ENCODE measurements at places on chromosomes 5 and 9.

DNA sequence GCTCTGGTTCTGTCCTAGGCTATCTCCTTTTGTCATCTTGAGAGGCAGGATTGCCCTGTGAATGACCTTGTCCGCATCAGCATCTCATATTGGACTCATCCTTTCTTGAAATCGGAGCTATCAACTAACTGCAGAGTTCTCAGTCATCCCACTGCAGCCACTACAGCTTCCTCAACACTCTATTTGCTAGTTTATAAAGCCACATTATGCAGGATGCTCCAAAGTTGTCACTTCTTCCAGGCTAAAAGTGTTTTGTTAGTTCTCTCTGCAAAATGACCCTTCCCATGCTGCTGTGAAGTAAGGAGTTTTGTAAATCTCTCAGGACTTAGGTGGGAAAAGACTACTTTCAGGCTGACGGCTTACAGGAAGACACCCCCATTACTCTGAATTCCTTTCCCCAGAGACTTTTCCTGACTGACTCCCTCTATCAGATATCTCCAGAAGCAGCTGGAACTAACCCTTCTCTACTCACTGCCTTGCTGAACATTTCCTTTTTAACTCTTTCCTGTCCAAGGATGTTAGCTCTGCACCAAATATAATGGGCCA lies 257.6 kb downstream of the NFIB start:
- DNase-seq, result no peak

- no peak for DNase-seq
These were observed 51.9 kb downstream of the NEURL1B start for GRCh38 chr5:172692981-172693380.

DNA sequence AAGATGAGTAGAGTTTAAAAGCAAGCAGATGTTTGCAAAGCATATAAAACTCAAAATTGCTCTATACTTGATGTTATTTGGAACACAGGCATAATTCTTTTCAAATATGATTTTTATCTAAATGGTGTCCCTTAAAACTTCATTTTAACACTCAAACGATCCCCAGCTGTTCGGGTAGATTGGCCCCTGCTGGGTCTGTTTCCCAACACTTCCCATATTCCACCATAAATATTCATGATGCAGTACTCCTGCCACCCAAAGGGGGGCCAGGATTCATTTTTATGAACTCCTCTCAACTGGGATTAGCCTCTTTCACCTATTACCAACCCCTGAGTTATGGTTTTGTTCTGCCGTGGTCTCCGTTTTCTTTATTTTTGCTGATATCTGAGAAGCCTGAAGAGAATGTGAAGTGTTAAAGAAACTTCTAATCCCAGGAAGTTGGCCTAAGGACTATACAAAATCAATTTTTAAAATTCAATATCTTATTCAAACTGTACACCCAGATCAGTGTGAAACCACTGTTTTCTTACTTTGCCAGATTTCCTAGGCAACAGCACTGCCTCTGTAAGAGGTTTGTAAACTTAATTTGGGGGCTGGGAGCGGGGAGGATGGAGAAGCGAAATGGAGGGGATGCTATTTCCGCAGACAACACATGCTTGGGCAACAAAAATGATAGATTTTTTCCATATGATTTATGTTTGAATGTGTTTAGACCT lies 384.1 kb downstream of the DMRT2 start:
- DNase-seq, result no peak

DNA sequence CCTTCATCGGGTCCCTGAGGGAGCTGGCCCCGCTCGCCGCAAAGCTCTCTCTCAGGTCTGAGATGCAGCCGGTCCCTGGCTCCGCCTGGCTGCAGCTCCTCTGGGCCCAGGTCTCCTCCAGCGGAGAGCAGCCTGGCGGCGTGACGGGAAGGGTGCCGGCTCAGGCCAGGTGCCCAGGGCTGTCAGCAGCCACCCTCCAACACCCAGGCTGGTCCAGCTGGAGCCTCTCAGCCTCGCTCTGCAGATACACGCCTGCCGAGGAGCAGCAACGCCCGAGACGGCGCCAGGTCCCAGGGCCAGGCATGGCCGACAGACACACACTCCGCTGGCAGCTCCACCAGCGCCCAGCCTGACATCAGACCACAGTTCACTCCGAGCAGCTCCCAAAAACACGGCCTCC lies 25.6 kb downstream of the FAM163B start:
- DNase-seq, result no peak

- DNase-seq, result peak; percentile 70
These were observed 456 bp downstream of the KDM3B start for GRCh38 chr5:138352722-138353559.

DNA sequence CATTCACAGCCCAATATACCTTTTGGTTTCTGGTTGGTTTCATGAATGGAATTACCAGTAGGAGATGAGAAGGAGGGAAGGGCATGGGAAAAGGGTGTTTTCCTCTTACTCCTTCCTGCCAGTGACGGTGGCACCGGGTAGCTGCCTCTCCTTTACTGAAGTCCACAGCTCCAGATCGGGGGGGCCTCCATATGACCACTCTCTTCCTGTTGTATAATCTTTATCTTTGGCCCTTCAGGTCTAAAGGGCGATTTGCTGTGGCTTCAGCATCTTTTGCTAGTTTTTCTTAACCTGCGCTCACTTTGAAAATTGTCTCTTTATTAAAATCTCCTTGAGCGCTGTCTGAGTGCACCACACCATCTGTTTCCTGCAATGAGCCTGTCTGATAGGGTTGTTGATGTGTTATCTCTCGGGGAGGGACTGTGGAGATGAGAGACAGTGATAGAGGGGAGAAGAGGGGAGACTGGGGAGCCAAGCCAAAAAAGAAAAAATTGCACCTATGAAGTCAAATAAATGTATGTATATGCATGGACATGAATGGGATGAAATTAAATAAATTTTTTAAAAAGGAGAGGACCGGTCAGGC lies 449.3 kb upstream of the KLF4 start:
- DNase-seq, result no peak

DNA sequence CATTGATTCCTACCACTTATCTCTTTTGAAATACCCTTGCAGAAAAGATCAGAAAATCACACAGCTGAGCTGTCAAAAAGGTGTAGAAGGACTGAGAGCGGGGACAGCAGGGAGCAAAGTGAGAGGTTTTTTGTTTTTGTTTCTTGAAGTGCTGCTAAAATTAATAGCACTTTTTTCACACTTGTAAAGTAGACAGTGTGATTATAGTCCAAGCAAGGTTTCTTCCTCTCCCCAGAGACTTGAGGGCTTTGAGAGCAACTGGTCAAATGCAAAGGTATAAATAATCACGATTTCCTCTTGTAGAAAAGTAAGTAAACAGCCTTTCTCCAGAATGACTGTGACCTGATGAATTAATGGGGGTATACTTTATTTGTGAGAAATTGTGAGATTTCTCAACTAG lies 326.9 kb downstream of the ZNF608 start:
- DNase-seq, result no peak

- DNase-seq, result no peak
These were observed 255.1 kb downstream of the MCTP1 start for GRCh38 chr5:95029569-95030366.

GRCh38 chr5:79844571-79844970 lies 146.5 kb downstream of the MTX3 start:
- DNase-seq, result no peak

- DNase-seq, result no peak
These were observed 52.4 kb downstream of the FBXW11 start for GRCh38 chr5:171953860-171954701.

- DNase-seq, result no peak
These were observed 131.1 kb downstream of the ZCCHC7 start for GRCh38 chr9:37251452-37251851.

DNA sequence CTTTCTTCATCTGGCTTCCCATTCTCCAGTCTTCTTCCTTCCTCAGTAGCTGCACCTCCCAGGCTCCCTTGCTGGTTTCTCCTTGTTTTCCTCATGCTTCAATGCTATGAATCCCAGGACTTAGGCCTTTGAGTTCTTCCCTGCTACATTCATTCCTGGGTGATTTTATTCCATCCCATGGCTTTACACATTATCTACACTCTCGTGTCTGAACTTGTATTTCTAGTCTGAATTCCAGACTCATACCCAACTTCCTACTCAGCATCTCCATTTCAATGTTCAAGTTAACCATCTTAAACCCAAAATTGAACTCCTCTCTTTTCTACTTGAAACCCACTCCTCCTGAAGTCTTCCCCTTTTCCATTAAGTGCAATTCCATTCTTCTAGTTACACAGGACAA lies 20.0 kb downstream of the SLC24A2 start:
- no peak for DNase-seq

GRCh38 chr9:99606957-99607356 lies 214.7 kb upstream of the NR4A3 start:
- no peak for DNase-seq

DNA sequence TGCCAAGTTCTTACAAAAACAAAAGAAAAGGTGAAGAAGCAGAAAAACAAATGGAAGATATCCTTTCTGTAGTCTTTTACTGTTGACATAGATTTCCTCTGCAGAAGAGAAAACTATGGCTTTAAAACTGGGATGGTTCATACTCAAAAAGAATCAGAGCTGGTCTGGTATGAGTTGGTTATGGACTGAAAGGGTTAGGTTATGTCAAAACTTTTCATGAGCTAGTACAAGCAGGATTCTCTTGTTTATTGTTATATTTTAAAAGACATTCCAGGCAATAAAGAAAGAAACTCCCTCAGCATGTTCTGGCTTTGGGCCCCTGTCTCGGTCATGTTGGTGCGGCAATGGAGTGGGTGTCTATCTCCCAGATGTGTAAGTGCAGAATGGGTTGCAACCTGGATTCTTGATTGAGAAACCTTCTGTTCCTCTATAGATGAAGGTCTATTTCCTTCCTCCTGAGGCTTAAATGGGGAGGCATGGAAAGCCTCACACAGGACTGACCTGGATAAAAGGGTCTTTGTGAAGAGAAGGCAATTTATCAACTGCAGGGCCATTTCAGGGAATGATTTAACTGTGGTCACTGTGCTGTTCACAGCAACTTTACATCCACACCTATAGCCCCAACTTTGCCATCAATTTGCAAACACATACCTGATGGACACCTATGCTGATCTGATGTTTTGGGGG lies 209.6 kb upstream of the TNC start:
- DNase-seq, result no peak

- no peak for DNase-seq
These were observed at the start of gene OR1N1 for GRCh38 chr9:122527193-122527592. OR1N1 (minus strand) TSS chr9:122527293; CDS start chr9:122527293, 0 bp downstream.

- no peak for DNase-seq
These were observed 380.1 kb downstream of the IRX2 start for GRCh38 chr5:2371419-2371710.

- DNase-seq, result no peak
These were observed 209.3 kb downstream of the NR3C1 start for GRCh38 chr5:143194206-143194605.

DNA sequence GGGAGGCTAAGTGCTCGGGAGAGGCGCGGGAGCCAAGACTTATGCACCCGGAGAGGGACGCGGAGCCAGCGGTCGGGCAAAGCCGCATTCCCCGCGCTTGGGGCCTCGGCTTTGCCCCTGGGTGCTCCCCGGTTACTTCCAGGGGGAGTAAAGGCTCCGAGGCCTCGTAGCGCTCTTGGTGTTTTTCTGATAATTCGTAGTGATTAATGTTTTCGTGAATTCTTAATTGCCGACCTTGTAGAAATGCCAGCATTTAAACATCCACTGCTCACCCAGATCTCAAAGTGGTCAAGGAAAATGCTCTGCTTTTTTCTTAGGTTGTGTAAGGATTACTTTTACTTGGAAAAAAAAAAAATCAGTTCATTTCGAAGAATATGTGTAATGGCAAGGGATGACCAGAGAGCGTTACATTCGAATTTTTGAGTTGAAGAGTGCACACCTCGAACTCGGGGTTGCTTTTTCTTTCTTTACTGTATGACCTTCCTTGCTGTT lies 654 bp upstream of the TUT7 start:
- DNase-seq, result no peak

GRCh38 chr5:137273511-137273910 lies 225.6 kb downstream of the SPOCK1 start:
- no peak for DNase-seq

- DNase-seq, result no peak
These were observed 325.1 kb upstream of the PRR16 start for GRCh38 chr5:120139039-120139438.

GRCh38 chr5:179865491-179866240 lies 7.0 kb upstream of the MRNIP start:
- DNase-seq, result peak; percentile 12

- DNase-seq, result peak; percentile 33
These were observed 89.9 kb upstream of the TXNDC8 start for GRCh38 chr9:110427497-110428104.

DNA sequence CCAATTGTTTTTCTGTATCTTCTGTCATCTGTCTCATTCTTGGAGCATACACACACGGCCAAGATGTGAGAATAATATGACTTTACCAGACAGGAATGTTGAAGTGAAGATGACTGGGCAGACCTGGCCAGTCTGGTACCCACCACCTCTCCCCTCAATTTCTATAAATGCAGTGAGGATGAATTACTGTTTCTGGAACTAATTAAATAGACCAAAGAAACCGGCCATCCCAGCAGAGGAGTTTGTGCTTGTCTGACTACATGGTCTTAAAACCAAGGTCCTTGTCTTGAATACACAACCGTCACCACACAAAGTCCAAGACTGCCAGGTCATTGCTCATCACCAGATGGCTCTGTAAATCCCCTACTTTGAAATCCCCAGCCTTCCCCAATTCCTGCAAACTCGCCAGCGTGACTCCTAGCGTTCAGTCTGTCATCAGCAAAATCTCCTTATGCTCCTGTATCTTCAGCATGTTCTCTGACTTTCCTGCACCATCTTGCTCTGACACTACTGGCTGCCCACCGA lies 147.2 kb downstream of the PDE4D start:
- DNase-seq, result no peak

DNA sequence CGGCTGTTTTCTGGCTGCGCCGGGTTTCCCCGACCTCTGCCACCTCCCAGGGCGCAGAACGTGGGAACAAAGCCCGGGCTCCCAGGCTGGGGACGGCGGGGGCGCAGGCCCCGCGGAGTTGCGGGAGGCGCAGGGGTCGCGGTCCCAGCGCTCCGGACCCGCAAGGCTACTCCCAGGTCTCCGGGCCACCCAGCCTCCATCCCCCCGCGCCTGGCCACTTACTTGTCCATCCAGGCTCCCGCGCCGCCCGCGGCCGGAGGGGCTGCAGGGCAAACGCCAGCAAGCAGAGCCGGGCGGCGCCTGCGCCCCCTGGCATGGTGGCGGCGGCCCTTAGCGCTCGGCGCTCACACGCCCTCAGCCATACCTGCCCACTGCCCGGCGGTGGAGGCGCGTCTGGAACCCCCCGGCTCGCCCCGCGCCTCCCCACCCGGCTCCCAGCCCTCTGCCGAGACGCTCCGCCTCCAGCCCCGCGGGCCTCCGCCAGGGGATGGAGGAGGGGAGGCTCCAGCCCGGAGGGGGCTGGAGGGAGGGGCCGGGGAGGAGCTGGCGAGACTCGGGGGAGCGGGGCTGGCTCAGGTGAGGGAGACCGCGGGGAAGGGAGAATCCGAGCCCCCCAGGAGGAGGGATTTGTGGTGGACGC lies at the start of gene ADAM19:
ADAM19 (minus strand) TSS at position 395 of the 640 bp plus-strand sequence; CDS start at position 316, 79 bp downstream.
- peak; percentile 18 for DNase-seq

Measured in midbrain (tissue), 1 donor.